PC-9 (cell line): ENCODE measurements at places on chromosomes 12 and 14. TPM values are rescaled to one million over a fixed set of nuclear protein-coding genes. Genes with fewer than 3 reads are reported as not detected.

Gene SMOC1
- not detected in 2 replicates for total RNA-seq

Gene RND1
- 2.7 and 4.0 TPM in 2 replicates for total RNA-seq

Gene SIRT4
- total RNA-seq, result 3.2 and 3.6 TPM in 2 replicates

Gene MGAT4C
- not detected in 2 replicates for total RNA-seq

Gene RNU6-8
- not detected in 2 replicates for total RNA-seq

Gene TAS2R20
- 1.8 and 2.6 TPM in 2 replicates for total RNA-seq

Gene KRT74
- not detected in 2 replicates for total RNA-seq

Gene ASCL1
- not detected in 2 replicates for total RNA-seq

Gene AKAP5
- total RNA-seq, result 0.60 and 0.72 TPM in 2 replicates

Gene ATL1
- total RNA-seq, result 3.8 and 4.3 TPM in 2 replicates

Gene DCD
- not detected in 2 replicates for total RNA-seq

Gene KRT79
- total RNA-seq, result 0.28 TPM in 1 of 2 replicates, not detected in the other

Gene CLEC6A
- not detected in 2 replicates for total RNA-seq

Gene LIN7A
- total RNA-seq, result not detected in 2 replicates

Gene TSPAN19
- not detected in 2 replicates for total RNA-seq

Gene IAPP
- total RNA-seq, result not detected in 2 replicates

Gene DHH
- 0.13 and 0.28 TPM in 2 replicates for total RNA-seq

Gene SMCO2
- 1.9 and 3.7 TPM in 2 replicates for total RNA-seq

Gene ERC1
- 47.2 and 52.0 TPM in 2 replicates for total RNA-seq

Gene EXOC3L4
- 0.38 and 1.7 TPM in 2 replicates for total RNA-seq

Gene GPR135
- 13.6 and 15.2 TPM in 2 replicates for total RNA-seq

Gene TAS2R10
- total RNA-seq, result 1.4 and 2.2 TPM in 2 replicates

Gene C12orf54
- total RNA-seq, result not detected in 2 replicates
